ENCODE measurements at places on chromosomes 11 and 22. TPM values are rescaled to one million over a fixed set of nuclear protein-coding genes. Genes with fewer than 3 reads are reported as not detected.

OVOL1 gene
- total RNA-seq = not detected

UPK3A gene
- not detected for total RNA-seq

IFITM10 gene
- total RNA-seq = 1.6 TPM

KRTAP5-10 gene
- total RNA-seq = not detected

SLC17A6 gene
- total RNA-seq = not detected

SHANK3 gene
- 1.9 TPM for total RNA-seq

SCYL1 gene
- total RNA-seq = 61.3 TPM

PHLDB1 gene
- total RNA-seq = 7.0 TPM
